Smooth muscle cell of the umbilical artery (primary cell): ENCODE measurements at places on chromosomes 2 and 18. TPM values are rescaled to one million over a fixed set of nuclear protein-coding genes. Genes with fewer than 3 reads are reported as not detected.

HOXD10 gene
- total RNA-seq, result 18.4 and 19.4 TPM in 2 replicates

CNTNAP5 gene
- not detected in 2 replicates for total RNA-seq

FOXD4L1 gene
- total RNA-seq, result 0.05 and 0.30 TPM in 2 replicates

ERFE gene
- total RNA-seq, result 0.65 TPM in 1 of 2 replicates, not detected in the other

BOD1L2 gene
- not detected in 2 replicates for total RNA-seq

PID1 gene
- total RNA-seq, result 16.1 and 50.2 TPM in 2 replicates

ASTL gene
- 0.23 TPM in 1 of 2 replicates, not detected in the other for total RNA-seq

SIX3 gene
- not detected in 2 replicates for total RNA-seq

CRYBA2 gene
- not detected in 2 replicates for total RNA-seq

RRM2 gene
- 7.1 and 22.2 TPM in 2 replicates for total RNA-seq

VIL1 gene
- total RNA-seq, result under 0.01 TPM in 1 of 2 replicates, not detected in the other

UGT1A3 gene
- total RNA-seq, result not detected in 2 replicates

KLHL29 gene
- total RNA-seq, result 4.2 and 11.5 TPM in 2 replicates

CFAP221 gene
- total RNA-seq, result not detected in 2 replicates

ALK gene
- not detected in 2 replicates for total RNA-seq

SPR gene
- 24.2 and 35.9 TPM in 2 replicates for total RNA-seq

ACKR3 gene
- 0.18 TPM in 1 of 2 replicates, not detected in the other for total RNA-seq

SPP2 gene
- not detected in 2 replicates for total RNA-seq

THUMPD2 gene
- 9.5 and 12.2 TPM in 2 replicates for total RNA-seq

LINC00305 gene
- not detected in 2 replicates for total RNA-seq

VWA3B gene
- total RNA-seq, result 0.09 TPM in 1 of 2 replicates, not detected in the other

ARHGAP15 gene
- not detected in 2 replicates for total RNA-seq

FIGN gene
- 1.2 and 1.5 TPM in 2 replicates for total RNA-seq

HPCAL1 gene
- total RNA-seq, result 17.5 and 33.7 TPM in 2 replicates

CFC1 gene
- not detected in 2 replicates for total RNA-seq

GPR75 gene
- 0.89 and 2.7 TPM in 2 replicates for total RNA-seq

SLC4A3 gene
- total RNA-seq, result 2.7 and 6.6 TPM in 2 replicates

TWIST2 gene
- total RNA-seq, result 16.0 and 32.2 TPM in 2 replicates

ELOA2 gene
- under 0.01 TPM in 1 of 2 replicates, not detected in the other for total RNA-seq

XPO1 gene
- total RNA-seq, result 198 and 302 TPM in 2 replicates
